ENCODE measurements at places on chromosomes 12 and 14. TPM values are rescaled to one million over a fixed set of nuclear protein-coding genes. Genes with fewer than 3 reads are reported as not detected.

Gene RNASE13
- not detected for total RNA-seq

Gene HOXC5
- total RNA-seq: not detected

Gene MUCL1
- total RNA-seq: not detected

Gene TAS2R9
- total RNA-seq: not detected

Gene MDP1
- 7.0 TPM for total RNA-seq

Gene THTPA
- 7.3 TPM for total RNA-seq

Gene DCN
- not detected for total RNA-seq

Gene SLC25A29
- total RNA-seq: 45.6 TPM

Gene PKP2
- 1.3 TPM for total RNA-seq
